ENCODE measurements at places on chromosomes 1 and 21.

DNA sequence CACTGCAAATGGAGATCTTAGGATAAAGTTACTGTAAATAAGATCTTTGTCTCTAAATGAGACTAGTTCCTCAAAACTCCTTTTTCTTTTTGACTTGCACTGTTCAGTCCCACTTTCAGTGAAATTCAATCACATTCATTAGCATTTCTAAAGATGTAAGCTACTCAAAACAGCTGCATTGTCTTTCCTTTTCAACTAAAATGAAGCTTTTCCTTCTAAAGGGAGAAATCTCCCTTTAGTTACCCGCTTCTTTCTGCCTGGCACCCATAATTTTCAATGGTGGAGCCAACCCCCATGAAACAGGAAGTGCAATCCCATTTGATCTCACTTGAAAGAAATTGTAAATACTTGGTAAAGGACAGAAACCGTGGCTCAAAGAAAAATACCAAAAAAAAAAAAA is 387.4 kb upstream of the PKN2 start:
- DNase-seq: no peak

GRCh38 chr21:28561772-28562171 is 430.9 kb downstream of the LTN1 start:
- no peak for DNase-seq

DNA sequence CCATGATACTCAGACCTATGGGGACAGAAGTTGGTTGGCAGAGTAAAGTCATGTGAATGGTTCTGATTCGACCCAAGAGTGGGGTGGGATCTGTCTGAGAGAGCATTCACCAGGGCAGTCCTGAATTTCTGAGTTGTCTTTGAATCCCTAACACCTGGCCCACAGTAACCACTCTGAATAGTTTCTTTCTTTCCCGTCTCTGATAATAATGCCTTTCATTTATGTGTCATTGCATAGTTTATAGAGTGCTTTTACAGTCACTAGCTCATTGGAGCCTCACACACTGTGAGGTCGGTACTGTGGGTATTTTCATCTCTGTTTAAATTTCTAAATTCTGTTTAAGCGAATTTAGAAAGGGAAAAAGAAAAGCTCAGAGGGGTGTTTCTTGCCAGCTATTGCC is 147.1 kb downstream of the C1orf21 start:
- DNase-seq: no peak

- no peak for DNase-seq
These were observed 22.1 kb upstream of the PSMB2 start for GRCh38 chr1:35663434-35663833.

DNA sequence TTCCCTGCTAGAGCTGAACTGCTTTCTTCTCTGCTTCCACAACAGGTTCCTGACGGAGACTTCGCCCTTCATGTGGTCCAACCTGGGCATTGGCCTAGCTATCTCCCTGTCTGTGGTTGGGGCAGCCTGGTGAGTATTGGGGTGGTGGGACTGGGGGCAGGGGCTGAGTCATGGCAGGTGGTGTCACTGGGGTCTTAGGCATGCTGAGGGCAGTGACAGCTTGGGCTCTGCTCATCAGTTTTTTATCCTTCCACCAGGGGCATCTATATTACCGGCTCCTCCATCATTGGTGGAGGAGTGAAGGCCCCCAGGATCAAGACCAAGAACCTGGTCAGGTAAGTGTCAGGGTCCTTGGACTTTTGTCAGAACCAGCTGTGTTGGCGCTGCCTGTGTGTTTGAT is 1.3 kb downstream of the ATP6V0B start:
- no peak for DNase-seq

DNA sequence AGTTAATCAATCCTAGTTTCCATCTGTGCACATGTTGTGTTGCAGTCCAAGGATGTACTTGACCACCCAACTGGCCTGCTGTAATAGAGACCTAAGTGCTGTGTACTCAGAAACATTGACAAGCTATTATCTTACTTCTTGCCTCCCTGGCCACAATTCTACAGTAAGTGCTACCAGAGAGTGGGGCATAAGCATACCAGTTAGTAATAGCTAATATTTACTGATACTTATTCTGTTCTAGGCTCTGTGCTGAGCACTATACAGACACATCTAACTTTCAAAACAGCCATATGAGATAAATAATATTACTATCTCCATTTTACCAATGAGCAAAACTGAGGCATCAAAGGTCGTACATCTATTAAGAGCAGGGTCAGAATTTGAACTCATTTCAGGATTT is 49.5 kb upstream of the NPL start:
- DNase-seq: no peak

DNA sequence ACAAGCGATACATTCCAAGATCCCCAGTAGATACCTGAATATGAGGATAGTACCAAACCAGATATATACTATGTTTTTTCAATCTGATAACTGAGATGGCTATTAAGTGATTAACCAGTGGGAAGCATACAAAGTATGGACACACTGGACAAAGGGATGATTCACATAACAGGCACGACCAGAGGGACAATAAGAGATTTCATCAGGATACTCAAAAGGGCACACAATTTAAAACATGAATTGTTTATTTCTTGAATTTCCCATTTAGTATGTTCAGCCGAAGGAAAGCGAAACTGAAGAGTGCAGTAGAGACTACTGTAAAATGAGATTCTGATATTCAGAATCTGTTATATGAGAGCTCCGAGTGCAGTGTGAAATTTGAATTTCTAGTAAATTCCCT is 10.6 kb downstream of the ZZZ3 start:
- DNase-seq: no peak

DNA sequence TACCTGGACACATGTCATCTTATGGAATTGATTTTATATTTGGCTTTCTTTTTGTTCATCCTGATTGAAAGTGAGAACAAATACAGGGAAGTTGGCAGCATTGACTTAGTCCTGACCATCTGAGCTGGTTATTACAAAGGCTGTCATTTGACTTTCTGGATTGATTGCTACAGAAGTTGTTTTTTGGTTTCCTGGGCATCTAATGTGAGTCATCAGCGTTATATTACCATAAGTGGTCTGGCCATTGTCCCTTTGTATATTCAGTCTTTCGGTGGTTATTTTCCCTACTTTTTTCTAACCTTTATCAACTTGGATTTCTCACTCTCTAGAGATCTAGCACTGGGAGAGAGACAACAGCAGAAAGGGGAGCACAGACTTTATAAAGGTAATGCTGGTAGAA is 1646.5 kb downstream of the MRPL39 start:
- DNase-seq: no peak

- no peak for DNase-seq
These were observed 100.5 kb downstream of the UBR4 start for GRCh38 chr1:19109545-19109944.

DNA sequence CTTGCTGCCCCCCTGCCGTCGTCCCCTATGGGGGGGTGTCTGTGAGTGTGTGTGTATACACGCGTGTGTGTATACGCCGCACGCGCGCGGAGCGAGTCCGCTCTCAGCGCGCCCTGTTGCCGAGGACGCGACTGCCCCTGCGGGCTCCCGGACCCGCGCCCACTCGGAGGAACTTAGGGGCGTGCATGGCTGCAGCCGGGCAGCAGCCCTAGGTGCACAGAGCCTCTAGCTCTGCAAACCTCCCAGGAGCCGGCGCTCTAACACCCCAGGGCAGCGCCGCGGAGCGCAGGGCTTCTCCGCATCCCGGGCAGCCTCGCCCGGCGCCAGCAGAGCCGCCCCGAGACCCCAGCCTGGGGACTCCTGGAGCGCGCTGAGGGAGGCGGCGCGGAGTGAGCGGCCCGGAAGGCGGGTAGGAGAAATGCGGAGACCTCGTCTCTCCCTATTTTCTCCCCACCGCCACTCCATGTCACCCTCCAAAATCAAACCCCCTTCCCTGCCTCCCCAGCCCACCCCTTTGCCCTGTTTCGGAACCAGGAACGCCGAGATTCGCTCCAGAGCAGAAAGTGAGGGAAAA is 574 bp downstream of the ITPKB start:
- DNase-seq: peak; percentile 82

DNA sequence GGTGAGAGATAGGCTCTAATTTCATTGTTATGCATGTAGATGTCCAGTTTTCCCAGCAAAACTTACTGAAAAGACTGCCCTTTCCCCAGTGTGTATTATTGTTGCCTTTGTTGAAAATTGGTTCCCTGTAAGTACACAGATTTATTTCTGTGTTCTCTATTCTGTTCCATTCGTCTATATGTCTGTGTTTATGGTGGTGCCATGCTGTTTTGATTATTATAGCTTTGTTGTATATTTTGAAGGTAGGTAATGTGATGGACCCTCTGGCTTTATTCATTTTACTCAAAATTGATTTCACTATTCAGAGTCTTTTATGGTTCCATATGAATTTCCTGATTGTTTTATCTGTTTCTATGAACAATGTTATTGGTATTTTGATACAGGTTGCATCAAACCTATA is 375.8 kb upstream of the VAMP3 start:
- no peak for DNase-seq

DNA sequence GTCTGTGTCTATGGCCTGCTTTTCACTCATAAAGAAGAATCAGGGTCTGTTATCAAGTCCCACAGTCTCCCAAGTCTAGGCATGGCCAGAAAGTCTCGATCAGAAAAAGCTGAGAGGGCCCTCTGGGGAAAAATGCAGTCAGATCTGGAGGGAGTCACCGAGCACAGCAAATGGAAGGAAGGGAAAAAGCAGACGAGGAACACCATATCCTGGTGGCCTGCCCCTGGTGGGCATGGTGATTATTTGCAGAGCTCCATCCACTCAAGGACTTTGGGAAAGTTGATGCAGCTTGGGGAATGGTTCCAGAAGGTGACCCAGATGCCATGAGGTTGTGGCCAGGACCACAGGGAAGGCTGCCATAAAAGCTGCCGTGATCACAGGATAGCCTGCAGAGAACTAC is 189.1 kb downstream of the CLIC6 start:
- DNase-seq: no peak

GRCh38 chr1:97006044-97006661 is 284.6 kb downstream of the PTBP2 start:
- no peak for DNase-seq

DNA sequence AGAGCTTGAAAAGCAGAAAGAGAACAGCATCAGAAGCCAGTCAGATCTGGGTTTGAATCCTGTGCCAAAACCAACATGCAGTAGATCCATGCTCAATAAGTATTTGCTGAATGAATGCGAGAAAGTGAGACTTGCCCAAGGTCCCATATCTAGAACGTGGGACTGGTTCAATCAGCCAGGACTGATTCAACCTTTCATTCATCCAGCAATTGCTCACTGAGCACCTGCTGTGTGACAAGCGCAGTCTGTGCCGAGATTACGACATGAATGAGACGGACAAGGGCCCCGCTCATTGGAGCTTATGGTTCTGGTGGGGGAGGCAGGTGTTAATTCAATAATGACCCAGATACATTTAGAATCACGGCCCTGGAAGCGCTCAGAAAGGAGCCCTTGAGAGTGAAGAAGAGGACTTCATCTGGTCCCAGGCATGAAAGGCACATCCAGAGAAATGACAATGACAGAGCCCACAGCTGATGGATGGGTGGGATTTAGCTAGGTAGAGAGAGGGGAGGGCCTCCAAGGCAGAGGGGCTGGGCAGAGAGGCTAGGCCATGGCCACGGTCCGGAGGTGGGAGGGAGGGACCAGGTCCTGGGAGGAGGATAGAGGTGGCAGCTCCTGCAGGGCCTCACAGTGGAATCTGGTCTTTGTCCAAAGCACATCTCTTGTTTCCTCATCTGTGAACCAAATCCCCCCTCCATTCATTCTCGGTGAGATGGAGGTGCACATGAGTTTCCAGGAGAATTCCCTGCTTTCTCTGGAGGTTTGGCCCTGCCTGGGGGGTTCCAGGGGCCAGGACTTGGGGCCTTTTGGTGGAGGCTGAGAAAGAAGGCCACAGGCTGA is 4.2 kb upstream of the FAM131C start:
- DNase-seq: no peak

- DNase-seq: no peak
These were observed 1.1 kb upstream of the DIO1 start for GRCh38 chr1:53892911-53893310.

DNA sequence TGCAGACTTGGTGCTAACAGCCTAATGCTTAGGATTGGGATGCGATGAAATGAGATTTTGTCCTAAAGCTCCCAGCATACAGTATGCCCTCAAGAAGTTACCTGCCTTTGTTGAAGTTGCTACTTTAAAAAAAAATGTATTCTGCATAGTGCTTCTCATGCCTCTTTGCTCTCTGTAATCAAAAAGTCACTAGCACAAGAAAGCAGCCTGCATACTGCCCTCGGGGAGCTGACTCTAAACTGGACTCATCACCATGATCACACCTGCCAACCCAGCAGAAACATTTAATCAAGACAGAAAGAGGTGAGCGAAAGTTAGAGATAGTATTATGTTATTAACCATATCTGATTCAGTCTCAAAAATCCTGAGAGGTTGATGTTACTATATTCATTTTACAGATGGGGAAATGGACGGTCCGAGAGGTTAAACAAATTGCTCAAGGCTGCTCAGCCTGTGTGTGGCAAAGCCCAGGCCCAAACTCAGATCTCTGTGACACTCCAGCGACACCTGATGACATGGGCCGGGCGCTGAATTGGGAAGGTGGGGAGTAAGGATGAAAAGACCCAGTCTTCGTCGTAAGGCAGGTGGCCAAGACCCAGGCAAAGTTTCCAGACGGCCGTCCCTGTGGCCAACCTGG is 1.1 kb downstream of the BATF3 start:
- DNase-seq: no peak

GRCh38 chr1:228744356-228744755 is 9.1 kb downstream of the RHOU start:
- DNase-seq: no peak

- DNase-seq: no peak
These were observed 33.0 kb downstream of the PIK3C2B start for GRCh38 chr1:204461331-204462228.

DNA sequence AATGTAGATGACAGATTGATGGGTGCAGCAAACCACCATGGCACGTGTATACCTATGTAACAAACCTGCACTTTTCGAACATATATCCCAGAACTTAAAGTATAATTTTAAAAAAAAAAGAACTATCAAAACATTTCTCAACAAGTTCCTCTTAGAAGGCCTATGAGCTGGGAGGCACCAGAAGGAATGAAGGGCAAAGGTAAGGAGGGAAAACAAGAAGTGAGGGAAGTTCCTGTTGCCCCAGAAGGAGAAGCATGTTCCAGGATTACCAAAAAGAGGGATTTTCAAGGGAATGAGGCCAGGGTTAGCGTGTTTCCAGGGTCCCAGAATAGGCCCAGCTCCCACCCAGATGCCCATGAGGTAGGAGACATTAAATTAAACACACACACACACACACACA is 361.0 kb downstream of the SETD4 start:
- no peak for DNase-seq

DNA sequence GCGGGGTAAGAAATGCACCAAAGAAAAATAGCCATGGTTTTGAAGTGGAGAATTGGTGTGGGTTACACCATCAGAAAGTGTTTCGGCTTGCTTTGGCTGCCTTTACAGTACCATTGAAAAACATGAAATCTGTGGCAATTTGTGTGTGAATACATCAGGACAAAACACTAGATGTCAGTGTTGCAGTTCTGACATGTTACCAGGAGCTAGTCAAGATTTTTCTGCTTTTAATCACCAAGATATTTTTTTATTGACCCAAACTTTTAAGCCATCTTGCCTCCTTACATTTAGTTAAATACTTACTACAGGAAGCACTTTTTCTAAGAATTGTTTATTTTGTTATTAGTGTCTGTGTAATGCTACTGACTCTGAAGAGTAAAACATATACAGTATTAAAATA is 14.3 kb downstream of the RRP15 start:
- peak; percentile 6 for DNase-seq

GRCh38 chr1:25642574-25643108 is 26.1 kb downstream of the MAN1C1 start:
- DNase-seq: no peak

GRCh38 chr21:38988509-38989378 is 183.0 kb downstream of the ETS2 start:
- peak; percentile 63 for DNase-seq

- DNase-seq: no peak
These were observed 28.2 kb upstream of the CNTN2 start for GRCh38 chr1:205014783-205015182.

Data from retina (tissue), 1 donor.